Activated CD8-positive, alpha-beta T cell treated with anti-CD3 and anti-CD28 coated beads for 36 hours (primary cell): ENCODE measurements at places on chromosomes 13 and 19. TPM values are rescaled to one million over a fixed set of nuclear protein-coding genes. Genes with fewer than 3 reads are reported as not detected.

Gene FXYD7
- total RNA-seq: 0.38 TPM

GRCh38 chr13:30366088-30366487 lies 56.2 kb upstream of the UBE2L5 start:
- no peak for DNase-seq

DNA sequence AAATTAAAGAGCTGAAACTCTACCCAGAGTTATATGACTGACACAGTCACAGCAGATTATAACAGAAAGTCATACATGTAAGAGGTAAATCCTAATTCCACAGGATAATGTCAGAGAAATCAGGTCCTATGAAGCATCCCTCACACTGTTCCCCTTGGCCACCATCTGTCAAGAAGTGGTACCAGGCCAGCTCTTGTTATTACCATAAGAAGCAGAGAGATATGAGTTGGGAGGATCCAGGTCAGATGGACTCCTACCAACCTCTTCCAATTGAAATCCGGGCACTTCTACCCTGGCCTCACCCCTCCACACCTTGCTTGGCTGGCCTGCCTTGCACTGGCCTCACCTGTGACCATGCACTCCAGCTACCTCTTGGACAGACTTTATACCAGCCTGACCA lies 353.2 kb downstream of the DNAJC15 start:
- no peak for DNase-seq

GRCh38 chr13:69856331-69856730 lies 251.3 kb upstream of the ATXN8OS start:
- no peak for DNase-seq

- no peak for DNase-seq
Observed at GRCh38 chr13:64930636-64931035, 2299.5 kb downstream of the PCDH9 start.
